ENCODE measurements at places on chromosomes 3 and 15.
A peak's percentile ranks its signal among the peaks of the same experiment; 100 is the strongest.

GRCh38 chr3:128590948-128591347 is 59.7 kb downstream of the RPN1 start:
- no peak for DNase-seq

DNA sequence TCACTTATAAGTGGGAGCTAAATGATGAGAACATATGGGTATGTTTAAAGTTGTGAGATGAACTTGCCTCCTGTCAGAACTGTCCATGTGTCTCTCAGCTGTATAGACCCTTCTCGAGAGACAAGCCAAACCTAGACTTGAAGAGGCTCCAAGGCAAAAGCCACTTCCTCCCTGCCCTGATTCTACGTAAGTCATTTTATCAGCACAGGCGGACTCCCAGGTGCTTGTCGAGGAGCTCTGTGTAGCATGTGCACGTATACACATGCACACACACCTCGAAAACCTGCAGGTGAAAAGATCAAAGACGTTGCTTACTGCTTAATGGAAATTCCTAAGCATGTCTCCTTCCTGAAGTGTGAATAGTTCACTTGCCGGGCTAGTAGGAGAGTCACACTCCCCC is 5.6 kb upstream of the CLEC3B start:
- no peak for DNase-seq

GRCh38 chr3:126134219-126134975 is 46.0 kb downstream of the ALDH1L1 start:
- DNase-seq, result peak; percentile 72

DNA sequence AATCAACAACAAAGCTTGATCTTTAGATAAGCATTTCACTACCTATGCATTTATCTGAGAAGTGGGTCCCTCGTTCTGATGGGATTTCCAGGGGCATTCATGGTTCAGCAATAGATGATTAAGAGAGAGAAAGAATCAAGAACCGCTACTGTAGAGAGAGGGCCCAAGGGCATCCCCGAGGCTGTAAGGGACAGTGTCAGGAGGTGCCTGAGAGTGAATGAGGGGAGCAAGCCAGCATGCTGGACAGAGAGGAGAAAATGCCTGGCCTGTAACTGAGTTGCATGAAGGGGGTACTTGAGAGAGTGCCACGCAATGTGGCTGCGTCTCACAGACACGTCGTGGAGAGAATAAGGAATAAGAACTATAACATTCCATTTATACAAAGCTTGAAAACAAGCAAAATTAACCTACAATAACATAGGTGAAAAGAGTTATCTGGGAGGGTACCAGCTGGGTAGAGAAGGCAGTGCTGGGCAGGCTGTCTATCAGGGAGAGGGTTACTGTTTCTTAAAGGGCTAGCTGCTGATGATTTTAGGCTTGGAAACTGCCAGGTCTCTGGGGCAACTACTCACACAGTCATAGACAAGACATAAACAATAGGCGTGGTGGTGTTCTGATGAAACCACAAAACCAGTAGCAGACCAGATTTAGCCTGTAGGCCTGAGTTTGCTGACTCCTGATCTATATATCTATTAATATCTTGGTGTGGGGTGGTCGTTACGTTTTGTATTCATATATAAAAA is 374.6 kb upstream of the CFAP20DC start:
- no peak for DNase-seq

- no peak for DNase-seq
These were observed 43.4 kb upstream of the NLGN1 start for GRCh38 chr3:173354124-173354523.

DNA sequence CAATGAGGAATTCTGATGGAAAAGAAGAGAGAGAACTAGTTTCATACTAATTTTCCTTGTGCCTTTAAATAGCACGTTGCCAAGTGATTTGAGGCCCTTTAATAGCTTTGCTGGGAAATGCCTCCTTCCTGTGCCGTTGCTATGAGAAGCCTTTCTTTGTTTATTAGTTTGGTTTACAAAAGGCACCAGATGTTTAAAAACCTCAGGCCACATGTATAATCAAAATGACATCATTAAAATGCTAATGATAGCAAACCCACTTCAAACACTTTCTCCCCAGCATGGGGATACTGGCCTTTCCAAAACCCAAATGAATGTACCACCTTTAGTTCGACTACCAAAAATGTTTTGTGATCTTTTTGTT is 50.0 kb upstream of the TBC1D23 start:
- DNase-seq, result no peak

- DNase-seq, result no peak
These were observed 15.4 kb upstream of the COMMD2 start for GRCh38 chr3:149767720-149768119.

- DNase-seq, result no peak
These were observed 747 bp downstream of the MYL3 start for GRCh38 chr3:46862369-46863025.

DNA sequence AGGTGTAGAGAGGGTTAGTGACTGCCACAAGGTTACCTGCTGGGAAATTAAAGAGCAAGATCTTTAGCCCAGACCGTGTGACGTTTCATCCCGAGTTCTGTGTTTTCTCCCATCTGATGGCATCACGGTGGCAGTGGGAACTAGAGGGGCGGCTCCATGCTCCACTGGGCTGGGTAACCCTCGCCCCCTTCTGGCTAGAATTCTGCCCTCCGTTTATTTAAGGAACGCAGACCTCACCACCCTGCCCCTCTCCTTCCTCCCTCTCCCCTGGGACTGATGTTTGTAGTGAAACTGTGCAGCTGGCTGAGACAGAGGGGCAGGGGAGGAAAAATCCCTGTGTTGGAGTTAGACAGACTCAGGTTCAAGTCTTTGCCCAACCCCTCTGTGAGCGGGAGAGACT is 65.6 kb downstream of the ITGA11 start:
- DNase-seq, result no peak

- no peak for DNase-seq
These were observed 19.0 kb upstream of the DIPK2A start for GRCh38 chr3:143952569-143953072.

GRCh38 chr3:57935539-57935938 is 72.7 kb upstream of the FLNB start:
- DNase-seq, result no peak

- DNase-seq, result no peak
These were observed 13.4 kb downstream of the TMEM43 start for GRCh38 chr3:14138109-14138877.

GRCh38 chr15:67413770-67414390 is 107.1 kb upstream of the C15orf61 start:
- DNase-seq, result no peak

- DNase-seq, result peak; percentile 20
These were observed 244.1 kb upstream of the PDZRN3 start for GRCh38 chr3:73868688-73869315.

- DNase-seq, result no peak
These were observed 273.3 kb downstream of the RPLP1 start for GRCh38 chr15:69725957-69726356.

DNA sequence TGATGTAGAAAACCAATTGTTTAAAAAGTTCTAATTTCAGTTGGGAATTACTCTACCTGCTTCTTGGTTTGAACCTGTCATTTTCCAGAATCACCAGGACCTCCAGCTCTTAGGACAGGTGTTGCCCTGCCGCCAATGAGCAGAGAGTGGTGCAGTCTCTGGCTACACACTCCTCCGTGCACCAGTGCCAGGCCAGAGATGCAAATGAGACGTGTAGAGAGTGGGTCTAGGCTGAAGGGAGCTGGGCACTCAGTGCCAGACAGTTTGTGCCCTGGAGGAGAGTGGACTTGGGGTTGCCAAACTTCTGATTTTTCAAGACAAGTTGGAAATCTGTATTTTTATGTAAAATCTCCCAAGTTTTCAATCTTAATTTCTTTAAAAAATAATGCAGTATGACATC is 566.2 kb downstream of the MAGI1 start:
- DNase-seq, result no peak

All from neuronal stem cell (in vitro differentiated cells).